ENCODE measurements at places on chromosomes 7 and 10. TPM values are rescaled to one million over a fixed set of nuclear protein-coding genes. Genes with fewer than 3 reads are reported as not detected.

H2BK1 gene
- not detected for total RNA-seq

DNA sequence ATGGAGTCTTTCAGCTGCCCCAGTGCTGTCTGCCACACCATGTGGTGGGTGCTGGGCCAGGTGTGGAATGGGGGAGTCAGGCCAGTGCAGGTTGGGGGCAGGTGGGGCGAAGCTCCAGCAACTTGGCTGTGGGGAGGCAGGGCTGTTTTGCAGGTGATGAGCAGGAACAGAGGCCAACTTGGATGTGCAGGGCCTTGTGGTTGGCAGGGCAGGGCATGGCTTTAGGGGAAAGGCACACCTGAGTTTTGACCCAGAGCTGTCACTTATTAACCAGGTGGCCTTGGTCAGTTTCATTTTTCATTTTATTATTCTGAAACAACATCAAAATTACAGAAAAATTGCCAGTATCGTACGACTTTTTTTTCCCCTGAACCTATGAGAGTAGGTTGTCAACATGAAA is 1.1 kb upstream of the SFTPA2 start:
- no peaks in the 10 kb centered on the region for H3K4me1 ChIP-seq
- no peak overlapping the region for H3K27ac ChIP-seq
- no peak overlapping the region for H3K4me3 ChIP-seq
- no peak for DNase-seq
- H3K36me3 ChIP-seq, result no peaks in the 10 kb centered on the region
- H3K27me3 ChIP-seq, result peaks cover 9% of the 10 kb centered on the region

DNA sequence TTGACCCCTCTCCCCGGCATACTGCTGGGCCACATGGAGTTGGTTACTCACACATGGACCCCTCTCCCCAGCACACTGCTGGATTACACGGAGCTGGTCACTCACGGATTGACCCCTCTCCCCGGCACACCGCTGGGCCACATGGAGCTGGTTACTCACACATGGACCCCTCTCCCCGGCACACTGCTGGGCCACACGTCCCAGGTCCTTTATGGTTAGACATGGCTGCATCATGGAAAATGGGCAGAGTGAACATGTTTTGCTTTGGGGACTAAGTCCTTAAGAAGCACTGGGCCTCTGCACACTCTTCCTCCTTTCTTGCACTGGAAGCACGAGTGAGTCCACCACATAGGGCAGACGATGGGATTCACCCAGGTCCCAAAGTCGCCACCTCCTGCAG is 102.1 kb upstream of the SHH start:
- peaks cover 16% of the 10 kb centered on the region for H3K4me1 ChIP-seq
- no peak for DNase-seq
- no peak overlapping the region for H3K4me3 ChIP-seq
- no peak overlapping the region for H3K27ac ChIP-seq
- H3K36me3 ChIP-seq, result no peaks in the 10 kb centered on the region

FGF8 gene
- 0.61 TPM for total RNA-seq

GRCh38 chr10:804787-805619 is 115.5 kb upstream of the DIP2C start:
- no peak overlapping the region for H3K4me3 ChIP-seq
- no peaks in the 10 kb centered on the region for H3K4me1 ChIP-seq
- H3K27ac ChIP-seq, result no peak overlapping the region
- no peaks in the 10 kb centered on the region for H3K27me3 ChIP-seq
- no peak for DNase-seq

DNA sequence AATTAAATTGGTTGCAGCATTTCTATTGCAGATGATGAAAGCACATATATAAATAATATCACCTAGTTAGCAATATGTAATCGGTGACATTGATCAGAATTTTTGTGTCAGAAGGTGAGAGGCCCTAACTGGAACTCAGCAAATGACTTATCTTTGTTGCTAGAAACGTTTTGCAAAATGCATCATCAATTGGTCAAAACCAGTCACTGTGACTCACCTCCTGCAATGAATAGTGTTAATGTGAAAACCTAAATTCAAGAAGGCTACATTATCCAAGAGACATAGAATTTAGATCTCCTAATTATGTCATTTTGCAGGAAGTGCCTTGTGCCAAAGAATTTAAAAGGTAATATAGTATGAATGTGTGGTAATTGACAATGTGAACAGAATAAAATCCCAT is 9.8 kb upstream of the PNLIPRP3 start:
- H3K36me3 ChIP-seq, result no peaks in the 10 kb centered on the region
- no peaks in the 10 kb centered on the region for H3K4me1 ChIP-seq
- H3K27ac ChIP-seq, result no peak overlapping the region
- no peak overlapping the region for H3K4me3 ChIP-seq

FAM25C gene
- total RNA-seq, result not detected

TMEM140 gene
- 0.27 TPM for total RNA-seq

DNA sequence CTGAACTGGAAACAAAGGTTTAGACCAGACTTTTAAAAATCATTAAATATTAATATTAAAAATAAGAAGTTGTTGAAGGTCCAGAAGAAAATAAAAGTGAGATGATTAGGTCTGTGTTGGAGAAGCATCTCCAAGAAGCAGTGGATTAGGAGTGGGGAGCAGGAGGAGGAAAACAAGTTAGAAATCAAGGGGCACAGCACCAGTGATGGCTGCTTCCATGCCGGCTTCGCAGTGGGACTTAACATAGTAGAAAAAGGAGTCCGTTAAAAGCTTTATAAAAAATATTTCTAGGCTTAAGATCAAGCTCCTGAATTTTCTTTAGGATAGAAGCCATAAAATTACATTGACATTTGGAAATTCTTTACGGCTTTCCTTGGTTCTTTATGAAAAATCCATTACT is 95.8 kb downstream of the CDC14C start:
- H3K27me3 ChIP-seq, result no peaks in the 10 kb centered on the region
- no peaks in the 10 kb centered on the region for H3K4me1 ChIP-seq
- no peak for DNase-seq
- no peak overlapping the region for H3K27ac ChIP-seq

KNDC1 gene
- 2.6 TPM for total RNA-seq

HTR7 gene
- 0.89 TPM for total RNA-seq

GRCh38 chr10:3874990-3875841 is 90.2 kb upstream of the KLF6 start:
- H3K27ac ChIP-seq, result no peak overlapping the region
- no peaks in the 10 kb centered on the region for H3K27me3 ChIP-seq
- H3K36me3 ChIP-seq, result no peaks in the 10 kb centered on the region
- H3K4me3 ChIP-seq, result no peak overlapping the region
- no peaks in the 10 kb centered on the region for H3K4me1 ChIP-seq

- H3K27ac ChIP-seq, result no peak overlapping the region
- no peak overlapping the region for H3K4me3 ChIP-seq
- no peak for DNase-seq
- no peaks in the 10 kb centered on the region for H3K27me3 ChIP-seq
- H3K4me1 ChIP-seq, result no peaks in the 10 kb centered on the region
Observed at GRCh38 chr7:153939177-153939576, 113.0 kb upstream of the DPP6 start.

GRCh38 chr10:96279191-96279641 is 7.8 kb upstream of the BLNK start:
- no peak overlapping the region for H3K27ac ChIP-seq
- H3K4me1 ChIP-seq, result no peaks in the 10 kb centered on the region
- no peak for DNase-seq

DNA sequence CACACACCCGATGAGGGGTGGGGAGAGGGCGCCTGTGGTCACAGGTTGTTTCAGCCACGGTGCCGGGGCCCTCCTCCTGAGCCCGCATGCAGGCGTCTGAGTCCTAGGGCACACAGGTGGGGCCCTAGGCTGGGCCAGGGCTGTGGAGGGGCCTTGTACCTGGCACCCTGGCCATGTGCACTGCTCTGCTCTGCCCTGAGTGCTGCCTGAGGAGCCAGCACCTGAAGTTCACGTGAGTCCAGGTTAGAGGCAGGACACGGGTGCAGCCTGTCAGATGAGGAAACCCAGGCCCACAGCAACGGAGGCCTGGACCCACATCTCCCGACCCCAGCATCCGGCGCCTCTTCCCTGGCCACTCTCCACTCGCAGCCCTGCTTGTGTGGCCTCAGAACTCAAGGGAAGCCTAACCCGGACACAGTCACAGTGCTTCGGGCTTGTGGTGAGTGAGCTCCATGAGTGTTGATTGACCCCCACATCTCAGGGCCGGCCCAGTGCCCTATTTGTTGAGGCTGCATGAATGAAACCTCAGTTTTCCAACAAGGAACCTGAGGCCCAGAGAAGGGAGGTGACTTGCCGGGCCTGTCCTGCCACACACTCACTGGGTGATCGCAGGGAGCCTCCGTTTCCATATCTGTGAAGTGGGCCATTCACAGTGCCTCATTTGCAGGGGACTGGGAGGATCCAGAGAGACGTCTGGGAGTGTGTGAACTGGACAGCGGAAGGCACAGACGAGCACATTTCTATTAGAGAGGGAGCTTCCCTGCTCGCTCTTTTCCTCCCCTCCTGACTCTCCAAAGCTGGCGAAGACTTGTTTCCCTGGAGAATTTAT is 39.6 kb downstream of the PPIF start:
- DNase-seq, result no peak
- no peak overlapping the region for H3K4me3 ChIP-seq
- H3K27me3 ChIP-seq, result no peaks in the 10 kb centered on the region

DNA sequence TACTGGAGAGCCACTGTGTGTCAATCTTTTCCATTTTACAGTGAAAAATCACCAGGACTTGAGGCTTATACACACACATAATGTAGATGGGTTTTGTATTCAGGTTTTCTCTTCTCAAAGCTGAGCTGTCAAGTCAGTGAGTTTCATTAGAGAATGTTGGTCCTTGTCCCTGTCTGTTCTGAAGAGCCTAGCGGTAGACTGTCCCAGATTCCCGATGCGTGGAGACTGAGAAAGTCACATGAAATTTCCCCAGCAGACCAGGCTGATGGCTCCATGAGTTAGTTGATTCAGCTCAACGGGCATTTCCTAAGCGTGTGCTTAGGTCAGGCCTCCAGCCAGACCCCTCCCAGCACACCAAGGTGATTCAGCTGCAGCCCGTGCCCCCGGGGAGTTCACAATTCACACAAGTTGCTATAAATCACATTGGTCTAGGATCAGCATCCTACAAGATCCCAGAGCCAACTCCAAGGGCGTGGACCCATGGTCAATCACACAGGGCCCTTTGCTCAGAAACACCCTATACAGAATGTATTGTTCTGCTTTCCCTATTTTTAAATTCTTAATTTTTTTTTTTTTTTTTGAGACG is 17.2 kb downstream of the CHST15 start:
- H3K4me3 ChIP-seq, result no peak overlapping the region
- no peak for DNase-seq

DNA sequence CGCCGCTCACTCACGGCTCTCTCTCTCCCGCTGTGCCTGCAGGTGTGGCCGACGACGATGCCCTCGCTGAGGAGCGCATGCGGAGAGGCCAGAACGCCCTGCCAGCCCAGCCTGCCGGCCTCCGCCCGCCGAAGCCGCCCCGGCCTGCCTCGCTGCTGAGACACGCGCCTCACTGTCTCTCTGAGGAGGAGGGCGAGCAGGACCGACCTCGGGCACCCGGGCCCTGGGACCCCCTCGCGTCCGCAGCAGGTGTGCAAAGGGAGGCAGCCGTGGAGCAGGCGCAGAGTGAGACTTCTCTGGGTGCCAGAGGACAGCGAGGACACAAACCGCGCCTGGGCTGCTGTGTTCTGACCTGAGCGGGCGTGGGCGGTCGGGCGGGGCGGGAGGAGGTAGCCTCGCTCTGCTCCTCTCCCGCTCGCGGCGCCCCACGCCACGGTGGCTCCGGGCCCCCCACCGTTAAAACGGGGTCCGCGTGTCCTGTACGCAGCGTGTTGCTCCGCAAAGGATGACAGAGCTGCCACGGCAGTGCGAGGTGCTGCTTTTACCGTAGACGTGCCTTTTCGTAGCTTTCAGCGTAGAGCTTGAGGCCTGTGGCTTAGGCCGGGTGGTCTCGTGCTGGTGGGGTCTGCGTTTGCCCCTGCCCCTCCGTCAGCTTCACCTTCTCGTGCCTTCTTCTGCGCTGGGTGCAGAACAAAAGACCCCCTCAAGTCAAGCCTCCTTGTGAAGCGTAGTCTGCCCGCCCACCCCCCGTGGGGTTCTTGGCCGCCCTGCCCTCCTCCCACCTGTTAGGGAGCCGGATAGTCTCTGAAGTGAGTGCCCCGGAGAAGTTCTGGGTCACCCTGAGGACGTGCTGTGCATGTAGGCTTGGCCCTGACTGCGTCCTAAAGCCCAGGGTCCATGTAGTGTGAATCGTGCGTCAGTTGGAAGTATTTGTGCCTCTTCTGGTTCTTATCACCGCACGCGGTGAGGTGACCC is 73.2 kb downstream of the DNAJB6 start:
- H3K27ac ChIP-seq, result no peak overlapping the region
- no peak overlapping the region for H3K4me3 ChIP-seq
- peaks cover 2% of the 10 kb centered on the region for H3K36me3 ChIP-seq
- no peak for DNase-seq
- H3K4me1 ChIP-seq, result peaks cover 31% of the 10 kb centered on the region

DNA sequence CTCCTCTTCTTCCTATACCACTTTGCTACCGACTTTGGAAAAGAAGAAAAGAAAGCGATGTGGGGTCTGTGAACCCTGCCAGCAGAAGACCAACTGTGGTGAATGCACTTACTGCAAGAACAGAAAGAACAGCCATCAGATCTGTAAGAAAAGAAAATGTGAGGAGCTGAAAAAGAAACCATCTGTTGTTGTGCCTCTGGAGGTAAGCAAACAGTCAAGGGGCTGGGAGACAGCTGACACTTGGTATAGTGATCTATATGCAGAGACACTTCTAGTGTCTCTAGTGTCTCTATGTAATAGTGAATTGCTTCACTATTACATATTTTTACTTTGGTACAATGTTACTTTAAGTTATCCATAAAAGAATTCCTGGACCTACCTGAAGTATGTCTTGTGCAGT is 13.9 kb downstream of the TET1 start:
- no peak for DNase-seq
- H3K27me3 ChIP-seq, result no peaks in the 10 kb centered on the region
- H3K4me3 ChIP-seq, result no peak overlapping the region
- no peaks in the 10 kb centered on the region for H3K36me3 ChIP-seq
- no peak overlapping the region for H3K27ac ChIP-seq

AGAP3 gene
- total RNA-seq, result 123 TPM

GPR146 gene
- total RNA-seq, result 3.4 TPM

SPDYE2B gene
- total RNA-seq, result not detected

DNA sequence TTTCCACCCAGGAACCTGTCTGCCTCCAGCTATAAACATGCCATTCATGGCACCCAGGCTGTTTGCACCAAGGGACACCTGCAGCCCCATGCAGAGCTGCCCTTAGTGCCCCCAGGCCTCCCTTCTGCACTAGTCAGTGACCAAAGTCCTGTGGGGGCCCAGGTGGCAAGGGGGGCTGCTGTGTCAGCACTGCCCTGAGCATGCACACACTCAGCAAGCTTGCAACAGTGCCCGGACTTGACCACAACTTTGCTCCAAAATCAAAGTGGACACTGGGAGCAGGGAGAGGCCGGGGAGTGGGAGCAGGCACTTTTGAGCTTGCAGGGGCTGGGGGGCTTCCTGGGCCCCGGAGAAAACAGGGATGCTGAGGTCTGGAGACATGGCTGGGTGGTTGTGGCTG is 192.9 kb upstream of the MBL2 start:
- H3K4me3 ChIP-seq, result no peak overlapping the region
- no peak overlapping the region for H3K27ac ChIP-seq
- no peaks in the 10 kb centered on the region for H3K36me3 ChIP-seq

Measured in astrocyte (in vitro differentiated cells and primary cell).